ENCODE measurements at places on chromosomes 11 and 22.

DNA sequence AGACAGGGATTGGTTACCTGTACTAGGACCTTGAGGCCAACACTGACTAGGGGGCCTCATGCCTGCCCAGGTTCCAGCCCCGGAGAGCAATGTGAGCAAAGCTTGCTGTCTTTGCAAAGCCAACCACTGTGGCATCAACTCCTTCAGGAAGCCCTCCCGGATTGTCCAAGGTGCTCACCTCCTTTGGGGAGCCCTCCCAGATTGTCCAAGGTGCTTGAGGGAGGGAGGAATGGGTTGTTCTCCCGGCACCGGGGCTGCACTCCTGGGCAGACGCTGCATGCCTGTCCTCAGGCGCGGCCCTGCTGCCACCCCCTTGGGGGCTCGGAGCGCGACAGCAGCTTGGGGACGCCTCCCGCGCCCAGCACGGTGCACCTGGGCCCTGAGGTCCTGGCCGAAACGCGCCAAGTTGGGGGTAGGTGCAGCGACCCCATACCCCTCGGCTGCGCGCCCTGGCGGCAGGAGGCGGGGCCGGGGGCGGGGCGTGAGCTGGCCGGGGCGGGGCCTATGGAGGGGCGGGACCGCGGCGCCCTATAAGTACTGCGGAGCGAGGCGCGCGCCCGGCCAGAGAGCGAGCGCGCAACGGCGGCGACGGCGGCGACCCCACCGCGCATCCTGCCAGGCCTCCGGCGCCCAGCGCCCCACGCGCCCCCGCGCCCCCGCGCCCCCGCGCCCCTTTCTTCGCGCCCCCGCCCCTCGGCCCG is at the start of gene CD81:
Gene CD81 (plus strand): TSS at position 560 of the 701 bp plus-strand sequence. CDS start 240 bp downstream, outside the sequence.
- DNase-seq: peak; percentile 10

DNA sequence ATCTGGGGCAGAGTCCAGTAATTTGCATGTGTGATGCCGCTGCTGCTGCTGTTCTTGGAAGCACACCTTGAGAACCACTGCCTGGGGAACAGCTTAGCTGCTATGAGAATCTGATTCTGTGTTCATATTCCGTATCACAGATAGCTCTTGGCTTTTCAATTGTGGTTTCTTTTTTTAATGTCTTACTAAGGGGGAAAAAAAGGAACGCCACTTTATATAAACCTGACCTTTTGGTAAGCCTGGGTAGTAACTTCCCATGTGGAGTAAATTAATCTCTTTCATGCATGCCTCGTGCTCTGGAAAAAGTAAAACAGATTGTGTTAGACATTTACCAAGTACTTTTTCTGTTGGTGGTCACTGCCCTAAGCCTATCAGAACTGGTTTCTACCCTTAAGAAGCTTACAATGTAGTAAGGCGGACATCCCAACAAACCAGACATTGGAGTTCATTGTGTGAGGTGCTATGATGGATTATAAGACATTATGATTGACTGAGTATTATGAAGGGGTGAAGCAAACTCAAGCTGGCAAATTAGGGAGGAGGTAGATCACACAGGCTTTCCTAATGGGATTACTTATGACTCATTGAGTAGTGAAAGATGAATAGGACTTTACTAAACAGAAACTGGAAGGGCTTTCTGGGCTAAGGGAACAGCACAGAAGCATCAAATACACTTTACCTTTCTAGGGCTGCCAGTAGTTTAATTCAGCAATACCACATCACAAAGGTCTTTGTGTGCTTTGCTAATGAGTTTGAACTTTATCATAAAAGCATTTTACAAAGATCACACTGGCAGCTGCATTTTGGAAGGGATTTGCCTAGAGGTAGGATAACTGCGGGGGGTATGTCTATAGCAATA is 64.7 kb downstream of the MAML2 start:
- no peak for DNase-seq

DNA sequence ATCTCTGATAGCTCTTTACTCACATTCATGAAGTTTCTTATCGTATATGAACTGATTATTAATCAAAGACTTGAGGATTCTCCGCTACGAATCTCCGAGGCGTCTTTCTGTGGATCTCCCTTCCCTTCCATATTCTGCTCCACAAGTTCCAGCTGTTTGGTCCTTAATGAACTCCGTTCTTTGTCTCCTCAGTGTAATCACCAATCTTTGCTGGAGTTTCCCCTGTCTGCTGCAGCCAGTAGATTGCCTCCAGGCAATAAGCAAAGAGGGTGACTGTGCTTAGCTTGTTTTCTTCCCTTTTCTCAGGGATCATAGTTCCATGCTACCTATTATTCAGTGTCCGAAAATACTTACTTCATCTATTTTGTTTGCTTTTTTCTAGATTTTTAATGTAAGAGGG is 169.6 kb upstream of the FOLH1 start:
- no peak for DNase-seq

DNA sequence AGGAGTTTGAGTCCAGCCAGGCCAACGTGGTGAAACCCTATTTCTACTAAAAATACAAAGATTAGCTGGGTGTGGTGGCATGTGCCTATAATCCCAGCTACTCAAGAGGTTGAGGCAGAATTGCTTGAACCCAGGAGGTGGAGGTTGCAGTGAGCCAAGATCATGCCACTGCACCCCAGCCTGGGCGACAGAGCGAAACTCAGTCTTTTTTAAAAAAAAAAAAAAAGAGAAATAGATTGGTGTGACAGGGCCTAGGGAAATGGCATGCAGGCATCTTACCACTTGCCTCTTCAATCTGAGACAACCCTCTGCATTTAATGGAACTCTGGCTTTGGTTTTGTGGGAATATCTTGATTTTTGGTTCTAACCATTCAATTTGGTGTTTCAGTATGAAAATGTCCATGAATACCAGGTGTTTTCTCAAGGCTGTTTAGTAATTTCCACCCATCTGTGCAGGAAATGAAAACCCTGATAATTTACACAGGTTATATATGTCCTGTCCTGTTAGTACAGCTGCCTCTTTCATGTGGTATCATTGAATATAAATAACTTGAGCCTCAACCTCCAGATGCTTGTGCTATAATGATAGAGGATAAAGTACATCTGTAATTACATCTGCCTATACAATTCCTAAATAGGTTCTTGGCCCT is 8.4 kb downstream of the XBP1 start:
- DNase-seq: no peak

- no peak for DNase-seq
These were observed 86.5 kb upstream of the CLDN5 start for GRCh38 chr22:19610518-19611253.

DNA sequence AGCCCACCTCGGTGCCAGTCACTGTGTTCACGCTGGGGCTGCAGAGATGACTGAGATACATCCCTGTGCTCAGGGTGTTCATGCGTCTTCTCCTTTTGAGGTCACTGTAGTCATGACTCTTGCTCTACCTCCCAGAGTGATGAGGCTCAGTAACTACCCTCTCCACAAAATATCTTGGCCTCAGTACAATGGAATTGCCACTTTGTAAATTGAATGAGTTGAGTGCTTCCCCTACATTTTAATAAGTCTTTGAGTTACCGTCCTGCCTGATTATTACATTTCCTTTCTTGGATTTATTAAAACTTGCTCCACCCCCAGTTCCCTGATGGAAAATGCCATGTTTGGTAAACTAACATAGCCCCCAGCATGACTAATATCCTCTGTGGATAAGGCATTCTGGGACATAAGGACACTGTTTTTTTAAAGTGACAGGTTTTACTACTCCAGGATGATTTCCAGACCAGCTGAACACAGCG is 15.9 kb downstream of the PRSS23 start:
- no peak for DNase-seq

GRCh38 chr22:50225200-50225969 is 19.4 kb downstream of the TUBGCP6 start:
- DNase-seq: no peak

DNA sequence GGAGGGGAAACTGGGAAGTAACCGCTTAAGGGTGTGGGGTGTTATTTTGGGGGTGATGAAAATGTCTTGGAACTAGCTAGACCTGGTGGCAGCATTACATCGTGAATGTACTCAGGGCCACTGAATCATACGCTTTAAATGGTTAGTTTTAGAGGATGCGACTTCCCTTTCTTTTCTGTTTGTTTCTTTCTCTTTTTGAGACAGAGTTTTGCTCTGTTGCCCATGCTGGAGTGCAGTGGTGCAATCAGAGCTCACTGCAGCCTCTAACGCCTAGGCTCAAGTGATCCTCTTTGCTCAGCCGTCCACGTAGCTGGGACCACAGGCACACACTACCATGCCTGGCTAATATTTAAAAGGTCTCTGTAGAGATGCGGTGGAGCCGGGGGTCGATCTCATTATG is 5.6 kb upstream of the MIAT start:
- no peak for DNase-seq

DNA sequence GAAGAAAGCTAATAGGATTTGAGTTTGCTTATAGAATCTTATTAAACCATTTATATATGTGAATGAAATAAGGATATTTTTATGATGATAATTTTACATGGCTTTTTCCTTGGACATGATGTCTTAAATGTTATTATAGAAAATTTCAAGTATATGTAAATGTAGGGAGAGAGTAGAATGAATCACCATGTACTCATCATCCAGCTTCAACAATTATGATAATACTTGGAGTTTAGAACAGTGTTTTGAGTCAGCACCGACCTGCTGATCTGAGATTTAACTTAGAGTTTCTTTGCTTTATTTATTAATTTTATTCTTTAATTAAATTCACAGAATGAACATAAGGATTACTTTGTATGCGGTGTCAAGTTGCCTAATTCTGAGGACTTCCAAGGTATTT is 193.5 kb downstream of the UVRAG start:
- no peak for DNase-seq

DNA sequence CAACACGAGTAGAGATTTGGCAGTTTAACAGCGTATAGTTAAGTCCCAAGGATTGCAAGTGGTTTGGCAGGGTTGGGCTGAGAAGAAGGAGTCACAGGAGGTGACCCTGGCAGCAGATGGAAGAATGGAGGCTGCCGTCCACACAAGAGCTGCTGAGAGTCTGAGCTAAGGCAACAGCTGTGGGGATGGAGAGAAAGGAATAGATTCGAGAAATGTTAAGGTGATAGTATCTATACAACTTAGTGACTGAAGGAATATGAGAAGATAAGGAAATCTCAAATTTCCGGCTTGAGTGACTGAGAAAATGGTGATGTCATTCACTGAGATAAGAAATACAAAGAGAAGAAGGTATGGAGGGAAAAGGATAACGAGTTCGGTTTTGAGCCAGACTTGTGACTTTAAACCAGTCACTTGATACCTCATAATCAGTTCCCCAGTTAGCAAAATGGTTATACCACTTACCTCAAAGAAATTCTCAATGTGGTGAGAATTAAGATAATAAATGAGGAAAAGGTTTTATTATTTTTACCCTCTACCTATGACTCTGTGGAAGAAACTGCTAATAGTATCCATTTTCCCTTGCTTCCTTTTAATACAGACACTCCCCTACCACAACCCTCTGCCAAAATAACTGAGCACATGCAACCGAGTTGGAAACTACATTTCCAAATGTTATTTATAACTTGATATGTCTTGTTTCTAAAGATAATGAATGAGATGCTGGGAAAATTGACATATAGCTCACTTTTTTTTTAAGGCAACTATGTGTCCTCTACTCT is 30.7 kb downstream of the FAM168A start:
- no peak for DNase-seq

GRCh38 chr22:21573750-21574494 is 6.4 kb downstream of the UBE2L3 start:
- no peak for DNase-seq

DNA sequence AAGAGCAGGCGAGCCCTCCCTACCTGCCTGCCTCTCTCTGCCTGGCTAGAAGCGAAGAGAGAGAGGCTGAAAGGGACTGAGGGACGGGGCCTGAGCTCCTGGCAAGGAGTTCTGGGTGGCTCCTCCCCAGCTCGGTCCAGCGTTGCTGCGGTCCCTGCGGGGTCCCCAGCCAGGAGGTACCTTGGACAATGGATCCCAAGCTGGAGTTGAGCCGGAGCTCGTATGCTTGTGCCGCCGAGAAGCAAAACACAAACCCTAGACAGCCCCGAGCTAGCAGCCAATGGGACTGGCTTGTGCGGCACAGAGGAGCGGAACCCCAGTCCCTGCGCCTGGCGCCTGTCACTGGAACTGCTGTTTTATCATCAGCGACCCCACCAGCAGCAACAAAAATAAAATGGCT is 18.3 kb downstream of the SLC25A18 start:
- no peak for DNase-seq

- DNase-seq: no peak
These were observed 8.5 kb upstream of the P2RY6 start for GRCh38 chr11:73263640-73264039.

DNA sequence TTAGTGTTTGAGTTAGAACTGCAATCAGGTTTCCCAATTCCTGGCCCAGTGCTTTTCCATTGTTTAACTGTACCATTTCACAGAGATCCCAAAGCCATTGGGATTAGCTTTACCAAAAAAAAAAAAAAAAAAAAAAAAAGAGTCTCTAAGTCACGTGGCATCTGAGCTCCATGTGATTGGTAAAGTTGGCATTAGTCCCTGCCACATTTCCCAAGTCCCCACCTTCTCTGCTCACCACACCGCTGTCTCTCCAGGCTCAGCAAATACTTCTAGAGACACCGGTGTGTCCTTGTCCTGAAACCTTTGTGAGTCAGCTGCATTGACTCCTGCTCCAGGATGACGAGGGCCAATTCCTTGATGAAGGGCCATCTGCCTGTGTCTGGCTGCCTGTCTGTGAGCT is 305.3 kb downstream of the KIRREL3 start:
- no peak for DNase-seq

GRCh38 chr22:44410451-44410991 is 87.5 kb downstream of the RTL6 start:
- DNase-seq: no peak

DNA sequence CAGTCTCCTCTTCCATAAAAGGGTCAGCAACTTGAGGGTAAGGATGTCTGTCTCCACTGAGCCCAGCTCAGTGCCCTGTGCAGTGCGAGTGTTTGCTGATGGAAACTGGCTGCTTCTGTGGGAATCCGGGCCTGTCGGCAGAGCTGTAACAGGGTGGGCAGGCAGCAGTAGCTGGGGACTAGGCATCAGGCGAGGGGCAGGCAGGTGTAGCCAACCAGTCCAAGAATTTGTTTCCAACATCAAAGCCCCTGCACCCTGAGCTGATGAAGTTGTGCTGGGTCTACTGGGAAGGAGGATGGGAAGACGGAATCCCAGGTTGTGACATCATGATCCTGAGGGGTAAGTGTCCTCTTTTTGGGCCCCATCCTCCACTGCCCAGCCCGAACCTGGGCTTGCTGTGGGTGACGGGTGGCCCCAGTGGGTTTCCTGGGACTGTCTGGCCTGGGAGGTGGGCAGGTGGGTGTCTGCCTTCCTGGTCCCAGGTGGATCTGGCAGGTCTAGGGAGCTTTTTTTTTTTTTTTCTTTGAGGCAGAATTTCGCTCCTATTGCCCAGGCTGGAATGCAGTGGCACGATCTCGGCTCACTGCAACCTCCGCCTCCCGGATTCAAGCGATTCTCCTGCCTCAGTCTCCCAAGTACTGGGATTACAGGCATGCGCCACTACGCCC is 11.0 kb downstream of the SLC29A2 start:
- no peak for DNase-seq
